ENCODE measurements at places on chromosomes 2 and 18. TPM values are rescaled to one million over a fixed set of nuclear protein-coding genes. Genes with fewer than 3 reads are reported as not detected.

GRCh38 chr18:3665780-3666525 lies 216.0 kb downstream of the TGIF1 start:
- peak; percentile 75 for DNase-seq

The RGPD3 gene
- total RNA-seq: 0.32 TPM

The TFCP2L1 gene
- total RNA-seq: 0.08 TPM

DNA sequence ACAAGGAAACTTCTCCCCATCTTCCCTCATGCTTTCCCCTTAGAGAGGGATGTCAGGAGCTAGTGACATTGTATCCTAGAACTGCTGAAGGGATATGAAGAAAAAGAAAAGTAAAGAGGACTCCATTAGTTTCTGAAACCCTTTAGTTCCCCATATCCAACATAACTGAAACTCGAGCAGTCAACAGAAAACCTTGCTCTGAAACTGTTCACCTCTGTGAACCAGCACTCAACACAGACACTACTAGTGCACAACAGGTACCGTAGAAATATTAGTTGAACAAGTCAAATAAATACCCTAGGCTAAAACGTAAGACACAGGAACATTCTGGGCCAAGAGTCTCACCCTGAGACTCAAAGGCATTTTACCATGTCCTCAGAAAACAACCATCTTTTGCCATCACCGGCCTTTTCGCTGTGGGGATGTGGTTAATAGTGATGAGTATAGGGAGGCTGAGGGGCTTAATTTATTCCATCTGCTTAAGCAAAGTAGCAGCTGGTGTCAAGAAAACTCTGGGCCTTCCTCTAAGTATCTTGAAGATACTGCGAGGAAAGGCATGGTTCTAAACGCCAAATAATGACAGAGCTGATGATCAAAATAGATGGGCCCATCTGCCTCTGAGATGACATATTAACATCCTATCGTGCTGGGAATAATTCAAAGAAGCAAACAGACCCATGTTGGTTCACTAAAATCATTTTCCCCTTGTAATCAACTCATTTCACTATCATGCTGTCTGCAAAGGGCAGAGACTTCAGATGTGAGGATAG lies 156.8 kb downstream of the STK39 start:
- DNase-seq: no peak

The TMEFF2 gene
- total RNA-seq: not detected

DNA sequence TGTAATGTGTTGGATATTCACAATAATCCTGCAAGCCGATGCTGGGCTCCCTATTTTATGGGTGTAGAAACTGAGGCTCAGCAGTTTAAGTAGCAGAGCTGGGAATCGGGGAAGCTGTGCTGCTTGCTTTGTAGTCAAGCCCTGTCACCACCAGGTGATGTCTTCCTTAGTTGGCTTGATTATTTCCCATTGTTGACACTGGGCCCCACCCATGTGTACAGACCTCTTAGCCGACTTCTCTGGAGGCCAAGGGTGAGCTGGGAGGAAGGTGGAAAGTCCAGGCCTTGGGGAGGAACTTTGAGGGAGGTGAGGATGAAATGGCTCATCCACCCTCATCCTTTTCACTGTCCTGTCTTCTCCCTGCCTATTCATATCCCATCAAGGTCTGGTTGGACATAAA lies 60.0 kb downstream of the CAPN13 start:
- no peak for DNase-seq

DNA sequence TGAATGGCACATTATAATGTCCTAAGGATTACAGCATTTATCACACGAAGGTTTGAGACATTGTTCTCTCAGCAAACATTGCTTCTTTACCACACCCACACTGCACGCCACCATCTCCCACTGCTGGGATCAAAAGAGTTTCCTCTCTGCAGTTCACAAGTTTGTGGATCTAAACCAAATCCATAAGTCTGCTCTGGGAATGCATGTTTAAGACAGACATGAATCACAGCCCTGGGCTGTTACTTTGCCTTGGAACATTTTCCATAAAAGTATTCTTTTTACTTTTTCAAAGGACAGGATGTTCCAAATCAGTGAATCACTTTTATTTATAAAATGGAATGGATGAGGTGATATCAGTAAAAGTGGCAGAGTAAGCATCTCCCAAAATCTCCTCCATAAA lies 36.1 kb downstream of the STPG4 start:
- DNase-seq: no peak

The PCGF1 gene
- total RNA-seq: 32.4 TPM

The CCDC68 gene
- not detected for total RNA-seq

All from activated T-cell treated with anti-CD3 and anti-CD28 coated beads, Interleukin-2, amount 50 U/mL, for 4 hours (primary cell).